ENCODE measurements at places on chromosomes 16 and 17.
A peak's percentile ranks its signal among the peaks of the same experiment; 100 is the strongest.

GRCh38 chr16:13958474-13958873 lies 38.5 kb downstream of the ERCC4 start:
- no peak for DNase-seq

DNA sequence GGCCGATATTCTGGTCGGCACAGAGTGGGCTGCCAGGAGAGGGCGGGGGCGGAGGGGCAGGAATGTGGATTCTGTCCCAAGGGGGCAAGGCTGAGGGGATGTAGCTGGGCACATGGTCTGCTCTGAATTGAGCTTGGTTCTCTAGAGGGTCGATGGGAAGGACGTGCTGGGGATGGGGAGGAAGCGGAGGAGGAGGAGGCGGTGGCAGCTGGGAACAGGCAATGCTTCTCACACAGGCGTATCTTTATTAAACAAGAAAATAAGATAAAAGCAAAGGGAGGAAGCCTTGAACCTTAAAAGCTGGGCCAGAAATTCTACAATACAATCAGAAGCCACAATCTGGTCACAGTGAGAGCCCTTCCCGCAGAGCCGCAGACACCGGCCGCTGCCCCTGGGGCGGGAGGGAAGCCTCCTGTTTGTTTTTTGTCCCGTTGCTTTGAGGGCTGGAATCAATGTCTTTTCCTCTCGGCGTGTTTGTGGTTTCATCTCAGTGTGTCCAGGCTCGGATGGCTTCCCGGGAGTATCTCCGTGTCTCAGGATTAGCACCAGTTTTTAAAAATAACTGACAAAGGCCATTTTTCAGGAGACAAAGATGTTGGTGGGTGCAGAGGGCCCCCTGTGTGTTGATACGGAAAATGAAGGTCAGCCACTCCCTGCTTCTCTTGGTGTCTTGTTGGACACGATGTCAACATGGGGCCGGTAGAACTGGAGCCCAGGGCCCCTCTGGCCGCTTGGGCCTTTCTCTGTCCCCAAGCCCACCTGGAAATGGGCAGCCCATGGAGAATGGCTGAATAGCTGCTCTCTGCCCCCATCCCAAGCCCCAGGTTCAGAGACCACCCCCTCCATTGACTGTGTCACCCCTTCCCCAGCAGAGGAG lies 12.3 kb upstream of the SLC7A5 start:
- peak; percentile 53 for DNase-seq

DNA sequence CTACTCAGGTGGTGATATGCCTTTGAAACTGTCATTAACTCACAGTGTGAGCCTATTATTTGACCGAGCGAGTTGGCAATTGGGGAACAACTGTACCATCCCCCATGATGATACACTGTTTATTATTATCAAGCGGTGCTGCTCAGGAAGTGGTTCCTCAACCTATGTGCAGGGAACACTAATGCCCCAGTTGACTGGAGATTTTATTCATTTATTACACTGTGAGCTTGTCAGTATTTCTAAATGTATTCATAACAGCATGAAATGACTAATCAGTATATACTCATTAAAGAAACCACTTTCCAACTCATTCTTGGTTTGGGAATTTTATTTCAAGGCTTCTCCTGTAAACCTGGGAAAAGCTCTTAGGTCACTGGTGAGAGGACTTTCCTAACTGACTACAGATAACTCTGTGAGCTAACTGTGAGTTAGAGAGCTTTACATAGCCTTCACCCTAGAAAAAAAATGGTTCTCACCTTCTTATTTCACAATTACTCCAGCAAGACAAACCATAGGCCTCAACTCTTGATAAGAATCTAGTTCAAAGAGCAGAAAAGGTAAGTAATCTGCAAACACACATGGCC lies 42.4 kb downstream of the NXPH3 start:
- peak; percentile 66 for DNase-seq

GRCh38 chr17:30549864-30550511 lies 72.8 kb downstream of the GOSR1 start:
- DNase-seq = no peak

GRCh38 chr16:85461814-85462713 lies 151.1 kb upstream of the GSE1 start:
- peak; percentile 90 for DNase-seq

DNA sequence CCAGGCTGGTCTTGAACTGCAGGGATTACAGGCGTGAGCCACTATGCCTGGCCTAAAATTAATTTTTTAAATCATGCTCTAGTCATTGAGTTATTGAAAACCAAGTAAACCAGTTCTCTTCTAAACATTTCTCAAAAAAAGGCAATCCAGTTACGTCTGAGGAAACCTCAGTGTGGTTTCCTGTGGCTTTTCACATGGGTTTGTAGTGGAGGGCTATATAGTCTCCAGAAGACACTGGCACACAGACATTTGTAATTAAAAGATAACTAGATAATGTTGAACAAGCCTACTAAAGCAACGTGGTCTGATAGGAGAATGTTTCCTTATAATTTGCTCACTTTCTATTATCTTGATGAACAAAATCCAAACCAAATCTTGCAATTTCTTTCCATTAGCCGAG lies 5.2 kb upstream of the TOB1 start:
- DNase-seq = no peak

All from NCI-H1417 (cell line).